Endothelial cell (in vitro differentiated cells): ENCODE measurements at places on chromosomes 6 and 20.

DNA sequence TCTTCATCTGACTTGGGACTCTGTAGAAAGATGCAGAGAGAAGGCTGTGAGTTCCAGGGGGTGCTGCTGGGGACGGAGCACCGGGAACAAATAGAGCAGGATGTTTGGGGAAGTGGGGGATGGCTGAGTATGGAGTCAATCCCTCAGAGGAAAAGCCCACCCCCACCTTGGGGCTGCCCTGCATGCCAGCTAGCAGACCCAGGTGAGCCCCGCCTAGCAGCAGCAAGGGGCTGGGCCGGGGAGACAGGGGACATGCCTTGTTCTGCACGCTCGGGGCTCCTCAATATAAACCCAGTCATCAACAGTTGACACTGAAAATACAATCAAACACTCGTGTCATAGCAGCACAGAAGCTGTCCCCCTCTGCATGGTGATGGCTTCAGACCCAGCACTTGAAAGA, 74.6 kb downstream of the NINL start:
- DNase-seq, result no peak

DNA sequence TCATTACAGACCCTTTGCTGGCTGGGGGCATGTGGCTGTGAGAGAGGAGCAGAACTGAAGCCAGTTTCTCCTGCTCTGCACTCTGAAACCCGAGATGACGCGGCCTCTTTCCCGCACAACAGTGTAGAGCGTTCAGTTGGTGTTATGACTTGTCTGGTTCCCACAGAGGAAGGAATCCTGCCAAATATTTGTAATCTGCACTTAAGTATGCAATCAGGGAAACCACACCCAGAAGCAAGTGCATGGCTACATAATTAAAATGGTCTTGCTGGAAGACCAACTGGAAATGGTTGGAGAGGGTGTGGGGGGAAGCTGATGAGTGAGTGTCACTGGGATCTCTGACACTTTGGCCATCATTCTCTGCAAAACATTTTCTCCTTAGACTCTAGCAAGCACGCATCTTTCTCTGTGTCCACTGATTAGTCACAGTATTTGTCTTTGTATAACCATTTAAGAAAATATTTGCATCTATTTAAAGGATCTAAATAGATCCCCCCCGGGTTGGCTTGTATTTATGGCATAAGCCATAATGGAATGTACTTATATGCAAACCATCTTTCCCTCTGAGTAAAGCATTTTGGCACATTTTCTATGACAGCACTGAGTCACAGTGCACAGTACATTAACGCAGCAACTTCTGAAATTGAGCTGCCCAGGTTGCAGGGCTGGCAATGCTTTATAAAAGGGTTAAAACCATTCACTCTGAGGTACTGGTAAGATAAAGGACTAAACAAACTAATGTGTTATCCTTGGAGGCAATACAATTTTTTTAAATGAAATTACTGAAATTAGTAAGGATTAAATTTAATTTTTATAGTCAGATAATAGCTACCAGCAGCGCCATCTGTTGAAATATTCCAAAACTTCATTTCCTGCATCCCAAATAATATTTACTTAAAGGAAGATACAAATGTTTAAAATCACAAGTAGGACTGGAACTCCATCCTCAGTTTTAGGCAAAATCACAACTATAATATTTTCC, 76.7 kb downstream of the FOXC1 start:
- no peak for DNase-seq

- no peak for DNase-seq
These were observed 508.1 kb upstream of the MAP3K7 start for GRCh38 chr6:91094806-91095475.

- no peak for DNase-seq
These were observed at the start of the genes DEFB124 and REM1 for GRCh38 chr20:31474758-31475427. TSS of gene DEFB124 (minus strand) at chr20:31475127. CDS start at chr20:31473013, 2,114 bp downstream. TSS of gene REM1 (plus strand) at chr20:31475288. CDS start at chr20:31476446, 1,158 bp downstream.

- no peak for DNase-seq
These were observed 721.4 kb downstream of the CBLN4 start for GRCh38 chr20:55283889-55284288.

DNA sequence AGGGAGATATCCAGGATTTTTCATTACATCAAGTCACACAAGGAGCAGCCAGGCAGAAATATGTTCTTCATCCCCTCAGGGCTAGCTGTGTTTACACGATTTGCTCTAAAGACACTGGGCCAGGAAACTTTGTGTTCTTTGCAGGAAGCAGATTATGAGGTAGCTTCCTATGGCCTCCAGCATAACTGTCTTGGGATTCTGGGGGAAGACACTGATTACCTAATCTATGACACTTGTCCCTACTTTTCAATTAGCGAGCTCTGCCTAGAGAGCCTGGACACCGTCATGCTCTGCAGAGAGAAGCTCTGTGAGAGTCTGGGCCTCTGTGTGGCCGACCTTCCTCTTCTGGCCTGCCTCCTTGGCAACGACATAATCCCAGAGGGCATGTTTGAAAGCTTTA, 11.2 kb downstream of the FAM120B start:
- peak; percentile 15 for DNase-seq

- DNase-seq, result no peak
These were observed 161.4 kb downstream of the FOXC1 start for GRCh38 chr6:1770968-1771723.

DNA sequence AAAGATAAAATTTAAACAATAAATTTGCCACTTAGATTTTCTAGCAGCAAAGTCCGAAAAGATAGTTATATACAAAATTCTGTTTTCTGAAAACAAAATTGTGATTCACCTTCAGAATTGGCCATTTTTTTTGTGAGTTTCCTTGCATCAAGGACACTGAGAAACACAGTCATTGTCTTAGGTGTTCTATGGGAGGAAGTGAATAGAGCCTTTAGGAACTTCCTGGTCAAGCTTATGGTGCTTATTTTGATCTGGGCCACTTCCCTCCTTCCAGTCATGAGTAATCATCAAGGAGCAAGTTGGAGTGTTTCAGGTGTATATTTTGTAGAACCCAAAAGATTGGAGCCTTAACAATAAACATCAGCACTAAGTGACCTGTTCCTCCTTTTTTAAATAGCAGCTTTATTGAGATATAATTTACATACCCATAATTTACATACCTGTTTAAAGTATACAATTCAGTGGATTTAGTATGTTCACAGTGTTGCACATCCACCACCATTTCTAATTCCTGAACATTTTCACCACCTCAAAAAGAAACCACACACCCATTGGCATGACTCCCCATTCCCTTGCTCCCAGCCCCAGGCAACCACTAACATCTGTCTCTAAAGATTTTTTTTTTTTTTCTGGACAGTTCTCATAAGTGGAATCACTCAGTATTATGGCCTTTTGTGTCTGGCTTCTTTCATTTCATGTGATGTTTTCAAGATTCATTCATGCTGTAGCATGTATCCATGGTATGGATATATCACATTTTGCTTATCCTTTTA, 17.6 kb downstream of the TMEM74B start:
- no peak for DNase-seq

DNA sequence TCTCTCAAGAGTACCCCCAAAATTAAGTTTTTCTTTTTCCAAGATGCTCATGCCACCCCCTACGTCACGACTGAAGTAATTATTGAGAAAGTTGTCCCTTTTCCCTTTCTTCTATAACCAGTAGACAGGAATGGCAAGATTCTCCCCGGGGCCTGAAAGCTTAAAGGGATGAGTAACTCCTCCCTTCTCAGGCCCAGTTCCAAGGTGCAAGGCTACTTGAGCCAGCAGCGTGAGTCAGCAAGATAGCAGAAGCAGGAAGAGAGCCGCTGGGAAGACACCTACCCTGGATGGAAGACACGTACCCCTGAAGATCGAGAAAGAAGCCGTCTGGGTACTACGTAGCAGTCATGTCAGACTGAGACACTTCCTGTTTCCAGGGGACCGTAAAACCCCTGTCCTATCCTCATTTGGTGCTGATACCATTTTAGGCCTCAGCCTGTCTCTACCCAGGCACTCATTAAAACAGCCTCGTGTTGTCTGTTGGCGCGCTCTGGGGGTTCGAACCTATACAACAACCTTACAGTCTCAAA, 241.0 kb downstream of the ADGRG6 start:
- DNase-seq, result no peak

DNA sequence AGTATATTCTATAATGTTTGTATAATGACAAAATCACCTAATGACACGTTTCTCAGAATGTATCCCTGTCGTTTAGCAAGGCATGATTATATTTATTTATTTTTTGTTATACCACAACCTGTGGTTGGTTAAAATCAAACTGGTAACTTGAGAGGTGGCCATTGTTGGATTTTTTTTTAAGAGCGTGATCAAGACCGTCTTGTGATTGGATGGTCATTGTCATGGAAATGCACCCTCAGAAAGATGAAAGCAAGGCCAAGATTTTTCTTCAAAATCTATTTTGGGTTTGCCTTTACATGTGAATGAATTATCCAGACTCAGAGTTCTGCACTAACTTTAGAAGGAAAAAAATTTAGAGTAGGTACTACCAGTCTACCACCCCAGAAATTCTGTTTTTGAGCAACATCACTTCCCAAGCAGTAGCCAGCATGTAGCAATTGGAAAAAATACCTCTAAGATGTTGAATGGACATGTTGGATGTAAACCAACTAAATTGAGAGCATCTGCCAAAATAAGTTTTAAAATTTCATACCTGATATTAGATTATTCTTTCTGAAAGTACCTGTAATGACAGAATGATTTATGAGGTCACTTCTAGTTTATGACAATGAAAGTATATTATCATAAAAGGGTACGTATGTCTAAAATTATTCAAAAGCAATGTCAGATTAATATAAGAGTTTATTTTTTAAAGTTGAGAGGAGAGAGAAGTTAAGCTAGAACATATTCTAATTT, 50.8 kb downstream of the NCOA7 start:
- DNase-seq, result no peak

DNA sequence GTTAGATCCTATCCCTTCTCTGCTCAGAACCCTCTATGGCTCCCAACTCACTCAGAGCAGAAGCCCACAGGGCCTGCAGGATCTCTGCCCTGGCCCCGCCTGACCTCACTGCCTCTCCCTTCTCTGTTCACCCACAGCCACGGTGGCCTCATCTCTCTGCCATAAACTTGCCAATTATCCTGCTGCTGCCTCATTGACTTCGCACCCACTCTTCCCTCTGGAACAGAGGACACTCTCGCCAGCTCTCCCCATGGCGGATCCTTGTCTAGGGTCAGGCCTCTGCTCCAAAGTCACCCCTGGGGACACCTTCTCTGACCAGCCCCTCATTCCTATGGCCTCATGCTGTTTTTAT, 86.4 kb downstream of the CEBPB start:
- no peak for DNase-seq

- DNase-seq, result no peak
These were observed 285.9 kb downstream of the ALDH8A1 start for GRCh38 chr6:134663800-134664535.

DNA sequence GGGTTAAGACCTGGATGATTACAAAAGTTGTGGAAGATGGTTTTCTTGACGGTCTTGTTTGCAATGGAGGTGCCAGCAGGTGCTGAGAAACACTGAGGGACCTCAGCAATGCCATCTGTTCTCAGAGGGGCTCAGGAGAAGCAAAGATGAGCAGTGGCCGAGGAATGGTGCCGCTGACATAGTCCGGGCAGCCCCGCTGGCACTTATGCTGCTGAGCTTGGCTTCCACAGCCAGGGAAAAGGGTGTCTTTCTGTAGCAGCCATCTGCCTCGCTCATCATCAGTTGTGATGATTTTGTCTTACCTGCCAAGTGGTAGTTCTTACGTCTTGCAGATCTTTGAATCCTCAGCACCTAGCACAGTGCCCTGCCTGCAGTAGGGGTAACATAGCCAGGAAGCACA, 55.7 kb downstream of the PPP1R14C start:
- DNase-seq, result no peak

DNA sequence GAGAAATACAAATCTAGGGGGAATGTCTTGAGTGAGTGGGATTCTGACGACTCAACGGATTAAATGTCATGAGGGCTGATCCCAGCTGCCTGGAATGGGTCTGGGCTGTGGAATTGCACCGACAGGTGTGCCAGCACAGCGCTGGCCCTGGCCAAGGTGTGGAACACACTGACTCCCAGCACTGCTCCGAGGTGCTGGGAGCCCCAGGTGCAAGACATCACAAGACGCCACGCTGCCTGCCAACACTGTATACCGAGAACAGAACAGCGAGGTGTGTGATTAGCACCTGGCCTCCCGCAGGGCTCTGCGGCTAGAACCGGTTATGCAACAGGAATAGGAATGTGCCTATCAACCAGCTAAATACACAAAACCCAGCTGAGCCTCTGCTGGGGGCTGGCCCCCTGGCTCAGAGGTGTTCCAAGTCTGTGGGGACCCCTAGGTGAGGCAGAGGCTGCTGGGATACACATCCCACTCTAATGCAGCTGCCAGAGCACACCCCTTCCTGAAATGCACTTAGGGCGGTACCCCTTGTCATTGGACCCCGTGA, 24.8 kb upstream of the APMAP start:
- DNase-seq, result no peak

DNA sequence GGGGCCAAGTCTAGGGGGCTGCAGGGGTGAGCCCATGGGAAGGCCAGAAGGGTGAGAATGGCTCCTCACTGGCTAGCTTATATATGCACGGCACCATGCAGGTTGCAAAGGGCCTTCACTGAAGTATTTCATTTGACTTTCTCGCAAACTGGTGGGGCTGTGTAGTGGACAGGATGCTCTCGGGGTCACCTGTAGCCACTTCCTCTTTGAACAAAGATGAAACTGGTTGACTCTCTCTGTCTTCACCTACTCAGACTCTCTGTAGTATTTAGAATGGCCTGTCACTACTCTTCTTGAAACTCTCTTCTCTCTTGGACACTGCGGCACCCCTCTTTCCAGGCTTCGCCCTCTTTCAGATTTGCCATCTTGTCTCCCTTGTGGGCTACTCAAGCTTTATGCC, 560.5 kb downstream of the PKHD1 start:
- no peak for DNase-seq

DNA sequence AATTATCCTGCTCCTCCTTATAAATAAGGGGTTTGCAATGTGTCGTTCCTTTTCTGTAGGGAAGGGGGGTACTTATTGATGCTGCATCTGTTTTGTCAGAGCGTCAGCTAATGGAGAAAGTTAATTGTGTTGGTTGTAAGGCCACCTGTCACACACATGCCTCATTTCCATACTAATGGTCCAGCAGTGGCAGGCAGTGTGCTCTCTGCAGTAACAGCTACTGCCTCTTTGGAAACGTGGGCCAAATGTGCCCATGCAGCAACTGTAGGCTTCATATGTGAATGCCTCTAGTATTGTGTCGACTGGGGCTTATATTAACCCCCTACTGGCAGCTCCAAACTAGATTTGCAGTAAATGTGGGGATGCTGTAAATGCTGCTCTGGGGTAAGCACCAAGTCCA, 56.3 kb upstream of the OLIG3 start:
- no peak for DNase-seq

DNA sequence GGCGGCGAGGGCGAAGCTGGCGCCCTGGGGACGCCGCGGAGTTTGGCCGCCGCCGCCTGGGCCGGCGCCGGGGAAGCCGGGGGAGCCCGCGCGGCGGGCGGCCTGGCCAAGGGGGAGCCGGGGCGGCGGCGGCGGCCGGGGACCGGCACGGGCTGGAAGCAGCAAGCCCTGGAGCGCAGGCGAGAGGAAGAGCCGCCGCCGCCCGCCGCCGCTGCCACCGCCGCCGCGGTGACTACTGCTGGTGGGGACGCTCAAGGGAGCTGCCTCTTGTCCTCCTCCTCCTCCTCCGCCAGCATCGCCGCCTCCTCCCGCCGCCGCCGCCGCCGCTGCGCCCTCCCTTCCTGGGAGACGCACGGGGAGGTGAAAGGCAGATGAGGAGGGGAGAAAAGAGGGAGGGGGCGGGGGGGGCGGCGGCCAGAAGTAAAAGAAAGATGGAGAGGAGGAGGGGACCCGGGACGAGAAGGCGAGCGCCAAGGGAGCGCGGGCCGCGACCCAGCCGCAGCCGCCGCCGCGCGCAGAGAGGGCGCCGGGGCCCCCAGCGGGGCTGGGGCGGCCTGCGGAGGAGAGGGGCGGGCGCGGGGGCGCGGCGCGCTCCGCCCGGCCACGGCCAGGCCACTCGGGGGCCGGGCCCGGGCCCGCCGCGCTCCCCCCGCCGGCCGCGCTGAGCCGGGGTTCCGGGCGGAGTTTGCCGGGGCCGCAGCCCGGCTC, 846 bp downstream of the PDE10A start:
- DNase-seq, result peak; percentile 48
